ENCODE measurements at places on chromosomes 1 and 21.

DNA sequence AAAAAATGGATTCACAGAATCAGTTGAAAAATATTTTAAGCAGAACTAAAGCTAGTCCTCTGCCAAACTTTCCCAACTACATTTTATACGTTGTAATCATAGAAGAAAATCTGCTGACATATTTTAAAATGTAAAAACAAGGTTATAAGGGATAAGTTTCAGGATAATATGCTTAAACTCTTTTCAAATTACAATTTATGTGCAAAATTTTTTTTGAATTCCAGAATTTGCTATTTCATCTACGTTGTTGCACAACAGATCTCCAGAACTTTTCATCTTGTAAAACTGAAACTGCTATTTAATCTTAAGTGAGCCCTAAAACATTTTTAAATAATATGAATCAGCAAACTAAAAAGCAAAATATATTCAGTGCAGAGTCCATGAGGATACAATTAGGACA is 5.9 kb downstream of the EDEM3 start:
- no peak for DNase-seq

DNA sequence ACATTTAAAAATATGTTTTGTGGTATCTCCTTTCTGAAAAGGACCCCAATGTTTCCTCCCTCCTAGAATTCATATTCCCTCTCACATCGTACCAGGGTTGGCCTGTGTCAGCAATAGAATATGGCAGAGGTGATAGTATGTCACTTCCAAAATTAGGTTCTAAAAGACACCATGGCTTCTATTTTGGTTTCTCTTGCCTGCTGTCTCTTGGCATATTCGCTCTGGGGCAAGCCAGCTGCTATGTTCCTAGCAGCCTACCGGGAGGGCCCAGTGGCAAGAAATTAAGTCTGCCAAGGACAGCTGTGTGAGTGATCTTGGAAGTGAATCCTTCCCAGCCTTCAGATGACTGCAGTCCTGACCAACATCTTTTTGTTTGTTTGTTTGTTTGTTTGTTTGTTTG is 92.9 kb upstream of the PPM1J start:
- DNase-seq, result no peak

DNA sequence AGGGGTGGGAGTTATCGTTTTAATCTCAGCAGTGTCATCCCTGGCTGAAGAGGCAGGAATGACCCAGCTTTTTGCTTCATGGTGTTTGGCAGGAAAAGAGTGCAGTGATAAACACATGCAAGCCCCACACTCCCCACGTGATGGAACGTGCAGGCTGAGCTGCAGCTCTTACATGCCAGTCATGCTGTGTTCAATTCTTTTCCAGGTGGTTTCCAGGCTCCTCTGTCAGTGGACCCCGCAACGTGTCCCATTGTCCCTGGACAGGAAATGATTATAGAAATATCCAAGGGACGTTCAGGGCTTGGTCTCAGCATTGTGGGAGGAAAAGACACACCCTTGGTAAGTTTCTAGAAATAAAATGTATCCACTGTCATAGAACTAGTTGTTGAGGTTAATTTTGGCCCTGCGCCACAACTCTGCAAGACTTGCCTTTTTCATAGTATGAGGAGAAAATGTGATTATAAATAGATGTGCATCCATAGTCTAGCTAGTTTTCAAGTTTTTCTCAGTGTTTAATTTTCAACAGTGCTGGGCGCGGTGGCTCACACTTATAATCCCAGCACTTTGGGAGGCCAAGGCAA is 110.2 kb upstream of the L1TD1 start:
- no peak for DNase-seq

DNA sequence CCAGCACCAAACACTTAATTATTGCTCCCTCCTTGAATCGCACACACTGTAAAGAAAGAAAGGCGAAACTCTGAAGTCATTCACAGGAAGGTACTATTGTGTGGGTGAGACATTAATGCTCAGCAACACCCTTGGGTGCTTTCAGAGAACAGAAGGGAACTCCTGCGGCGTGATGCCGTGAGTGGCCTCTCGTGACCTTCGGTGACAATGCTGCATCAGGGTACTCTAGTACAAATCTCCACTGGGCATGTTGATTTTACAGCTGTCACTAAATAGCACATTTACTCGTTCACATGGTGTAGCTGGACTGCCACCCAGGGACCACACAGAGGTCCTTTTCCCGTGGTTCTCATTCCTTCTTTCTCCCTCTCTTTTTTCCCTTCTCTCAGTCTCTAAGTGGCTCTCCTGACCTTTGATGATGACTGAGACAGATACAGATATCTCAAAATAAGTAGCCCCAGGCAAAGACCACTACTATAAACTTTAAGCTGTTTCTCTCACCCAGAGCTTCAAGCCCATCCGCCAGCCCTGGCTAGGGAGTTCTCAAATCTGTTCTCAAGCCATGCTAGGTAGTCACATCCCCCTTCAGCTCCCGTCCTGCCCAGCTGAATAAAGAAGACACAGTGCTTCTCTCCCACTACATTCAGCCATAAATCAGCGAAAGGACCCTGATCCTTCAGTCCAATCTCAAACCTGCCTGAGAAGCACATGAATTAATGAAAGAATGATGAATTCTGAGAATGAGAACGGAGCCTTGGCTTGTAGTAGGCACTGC is 223.4 kb upstream of the FMN2 start:
- DNase-seq, result no peak

DNA sequence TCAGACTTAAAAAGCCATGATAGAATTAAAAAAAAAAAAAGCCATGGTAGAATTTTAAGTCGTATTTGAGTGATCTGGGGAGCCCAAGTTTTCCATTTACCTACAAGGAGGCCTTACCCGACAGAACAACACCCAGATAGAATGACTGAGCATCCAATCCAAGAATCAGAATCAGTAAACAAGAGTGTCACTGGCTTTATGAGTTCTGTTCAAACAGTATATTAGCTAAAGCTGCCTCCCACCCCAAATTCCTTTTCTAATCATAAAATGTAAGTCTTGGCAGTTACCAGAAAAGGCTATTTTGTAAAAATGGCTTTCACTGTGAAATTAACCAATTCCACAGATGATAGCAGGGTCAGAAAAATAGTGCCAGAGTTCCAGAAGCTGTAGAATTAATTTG is 1.2 kb downstream of the GTF2B start:
- DNase-seq, result no peak

DNA sequence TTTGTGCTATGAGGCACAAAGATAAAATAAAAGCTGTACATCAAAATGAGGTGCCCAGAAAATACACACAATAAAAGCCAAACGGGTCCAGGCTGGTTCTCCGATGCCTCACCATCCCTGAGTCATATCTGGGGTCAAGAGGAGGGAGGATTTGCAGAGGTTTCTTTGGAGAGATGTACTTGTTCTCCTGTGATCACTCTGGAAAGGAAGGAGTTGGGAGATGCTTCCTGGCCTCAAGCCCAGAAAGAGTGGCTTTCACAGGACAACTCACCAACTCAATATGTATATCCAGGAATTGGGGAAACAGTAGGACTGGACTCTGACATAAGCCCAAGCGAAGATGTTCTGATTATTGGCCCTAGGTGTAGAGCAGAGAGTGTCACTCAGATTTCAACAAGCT is 51.9 kb downstream of the DIPK1A start:
- no peak for DNase-seq

GRCh38 chr1:39213511-39214002 is 9.1 kb downstream of the MACF1 start:
- peak; percentile 73 for DNase-seq

DNA sequence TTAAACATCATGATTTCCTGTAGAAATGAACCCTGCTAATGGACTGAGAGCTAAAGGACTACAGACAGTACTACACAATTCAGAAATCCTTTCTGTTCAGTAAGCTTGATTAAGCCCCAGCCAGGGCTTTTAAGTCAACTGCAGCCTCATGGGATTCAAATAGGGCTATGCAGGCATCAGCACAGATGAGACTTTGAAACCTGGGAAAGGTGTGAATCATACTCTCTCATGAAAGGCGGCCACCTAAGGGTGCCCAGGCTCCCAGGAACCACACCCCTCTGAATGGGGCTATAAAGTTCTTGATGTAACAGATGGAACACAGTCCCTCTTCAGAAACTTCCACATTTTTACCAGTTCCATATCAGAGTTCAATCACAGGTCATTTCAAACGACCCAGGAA is 7.6 kb downstream of the SIPA1L2 start:
- DNase-seq, result no peak

DNA sequence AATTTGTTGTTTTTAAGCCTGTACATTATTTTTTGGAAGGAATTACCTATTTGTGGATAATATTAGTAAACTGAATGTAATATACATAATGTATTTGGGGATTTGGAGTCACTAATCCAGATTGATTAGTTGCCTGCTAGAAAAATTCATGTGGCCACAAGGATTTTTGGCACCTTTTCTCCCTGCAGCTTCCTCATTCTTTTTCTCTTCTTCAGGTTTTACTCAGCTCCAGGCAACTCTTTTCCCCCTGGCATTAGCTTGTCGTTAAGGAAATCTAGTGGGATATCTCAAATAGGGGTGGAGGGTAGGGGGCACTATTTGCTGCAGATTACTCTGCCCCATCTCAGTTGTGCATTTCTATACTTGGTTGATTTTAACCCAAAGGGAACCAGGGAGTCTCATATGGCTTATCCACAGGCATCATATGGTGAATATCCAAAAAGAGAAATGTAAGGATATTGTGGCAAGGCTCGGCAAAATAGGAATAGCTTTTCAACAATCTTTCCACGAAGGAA is 203.1 kb downstream of the NFIA start:
- peak; percentile 75 for DNase-seq

- DNase-seq, result no peak
Observed at GRCh38 chr1:241411776-241412338, 54.9 kb upstream of the RGS7 start.

DNA sequence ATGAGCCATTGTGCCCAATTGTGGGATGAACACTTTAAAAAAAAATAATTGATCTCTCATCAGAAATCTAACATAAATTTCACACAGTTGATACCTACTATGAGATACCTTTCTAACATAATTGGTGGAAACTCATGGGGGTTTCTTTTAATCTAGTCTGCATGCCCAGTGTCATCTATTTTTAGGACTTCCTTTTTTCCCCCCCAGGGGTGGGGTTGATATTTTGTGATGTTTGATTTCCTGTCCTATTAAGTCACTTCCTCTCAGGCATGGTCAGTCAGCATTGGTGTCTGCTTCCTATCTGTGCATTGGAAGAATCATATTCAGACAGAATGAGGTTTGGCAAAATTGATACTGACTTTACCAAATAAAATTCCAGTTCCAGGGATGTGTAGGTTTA is 21.5 kb downstream of the NFYC start:
- DNase-seq, result no peak

GRCh38 chr1:220787069-220787619 is 431 bp downstream of the MTARC1 start:
- DNase-seq, result peak; percentile 83

GRCh38 chr21:46048926-46049889 is 48.7 kb upstream of the COL6A2 start:
- DNase-seq, result peak; percentile 88

GRCh38 chr1:160637821-160638539 is 8.9 kb downstream of the SLAMF1 start:
- DNase-seq, result no peak

- DNase-seq, result peak; percentile 88
Observed at GRCh38 chr1:204130981-204131892, 20.6 kb downstream of the ETNK2 start.

DNA sequence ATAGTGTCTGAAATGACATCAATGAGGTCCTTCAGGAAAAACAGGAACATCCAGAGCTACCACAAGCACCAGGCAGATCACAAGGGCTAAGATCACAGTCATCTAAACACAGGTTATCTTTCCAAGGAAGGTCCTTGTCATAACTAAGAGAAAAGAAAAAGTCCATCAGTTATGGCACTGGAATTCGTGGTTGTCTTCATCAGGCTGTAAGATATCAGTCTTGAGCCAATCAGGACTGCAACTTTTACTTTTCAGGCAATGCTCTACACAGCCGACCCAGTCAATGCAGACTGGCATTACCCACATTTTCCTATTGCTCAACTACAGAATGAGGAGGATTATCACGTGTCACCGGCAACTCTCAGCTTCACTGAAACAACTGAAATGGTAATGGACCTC is 26.4 kb downstream of the SORT1 start:
- DNase-seq, result peak; percentile 12

GRCh38 chr1:185939142-185939541 is 205.0 kb downstream of the HMCN1 start:
- DNase-seq, result no peak

GRCh38 chr1:17636612-17637011 is 97.1 kb downstream of the ARHGEF10L start:
- no peak for DNase-seq

DNA sequence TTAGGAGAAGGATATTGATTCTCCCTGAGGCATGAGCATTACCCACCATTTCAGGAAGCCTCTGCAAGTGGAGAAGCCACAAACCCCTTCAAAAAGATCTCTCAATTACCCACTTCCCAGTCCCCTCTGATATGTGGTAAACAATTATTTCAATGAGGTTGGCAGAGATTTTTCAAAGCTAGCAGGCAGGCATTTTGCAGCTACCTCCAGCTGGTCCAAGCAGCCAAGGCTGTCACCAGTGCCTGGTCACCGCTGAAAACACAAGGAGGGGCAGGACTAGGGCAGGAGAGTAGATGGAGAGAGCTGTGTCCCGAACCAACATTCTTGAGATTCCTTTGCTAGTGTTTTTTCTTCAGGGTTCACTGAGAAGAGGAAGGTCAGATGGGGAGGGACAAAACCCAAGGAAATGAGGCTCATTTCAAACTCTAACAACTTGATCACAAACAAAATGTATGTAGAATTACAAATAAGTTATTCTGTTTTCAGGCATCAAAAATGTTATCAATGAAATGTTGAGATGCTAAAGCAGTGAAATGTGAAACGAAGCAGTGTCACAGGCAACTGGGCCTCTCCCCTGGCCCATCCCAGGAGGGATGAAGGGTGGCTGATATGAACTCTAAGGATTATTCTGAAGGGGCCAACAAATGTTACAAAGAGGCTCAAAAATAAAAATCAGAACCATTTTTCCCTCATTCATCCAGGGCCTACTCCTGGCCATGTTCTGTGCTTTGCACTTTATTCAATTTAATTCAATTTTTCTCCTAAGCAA is 22.3 kb downstream of the APP start:
- peak; percentile 26 for DNase-seq

DNA sequence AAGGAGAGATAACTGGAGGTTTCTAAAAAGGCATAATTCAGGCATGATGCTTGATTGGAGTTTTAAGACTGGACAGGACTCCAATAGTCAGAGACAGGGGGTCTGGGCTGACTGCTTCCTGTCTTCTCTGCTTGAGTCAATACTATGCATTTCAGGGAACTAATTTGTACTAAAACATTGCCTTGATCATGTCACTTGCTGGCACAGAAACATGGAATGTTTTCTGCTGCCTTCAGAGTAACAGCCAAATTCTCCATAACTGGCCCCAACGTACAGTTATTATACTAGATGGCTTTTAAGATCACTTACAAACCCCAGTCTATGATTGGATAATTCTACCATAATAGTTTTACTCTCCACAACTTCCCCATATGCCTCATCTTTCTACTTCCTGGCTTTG is 247.0 kb downstream of the DNM3 start:
- DNase-seq, result no peak

DNA sequence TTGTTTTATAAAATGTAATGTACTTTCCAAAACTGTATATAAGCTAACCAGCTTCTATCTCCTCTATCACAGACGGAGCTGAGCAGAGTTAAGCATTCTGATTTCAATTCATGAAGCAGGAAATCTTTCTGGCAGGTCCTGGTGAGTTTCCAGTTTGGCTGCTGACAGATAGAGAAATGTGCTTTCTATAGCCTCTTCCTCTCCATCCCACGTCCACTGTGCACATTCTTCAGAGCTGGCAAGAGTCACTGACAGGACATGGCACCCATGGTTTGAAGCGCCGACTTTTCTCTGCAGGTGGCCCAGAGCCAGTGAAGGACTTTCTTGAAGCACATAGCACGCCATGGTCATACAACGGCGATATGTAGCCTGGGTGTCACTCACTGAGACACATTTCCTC is 52.3 kb upstream of the POU2F1 start:
- DNase-seq, result no peak

Data from PC-9 (cell line).